ENCODE measurements at places on chromosomes 5 and 9.
A peak's percentile ranks its signal among the peaks of the same experiment; 100 is the strongest.

GRCh38 chr5:53456366-53456765 is 24.1 kb upstream of the FST start:
- no peak for DNase-seq

DNA sequence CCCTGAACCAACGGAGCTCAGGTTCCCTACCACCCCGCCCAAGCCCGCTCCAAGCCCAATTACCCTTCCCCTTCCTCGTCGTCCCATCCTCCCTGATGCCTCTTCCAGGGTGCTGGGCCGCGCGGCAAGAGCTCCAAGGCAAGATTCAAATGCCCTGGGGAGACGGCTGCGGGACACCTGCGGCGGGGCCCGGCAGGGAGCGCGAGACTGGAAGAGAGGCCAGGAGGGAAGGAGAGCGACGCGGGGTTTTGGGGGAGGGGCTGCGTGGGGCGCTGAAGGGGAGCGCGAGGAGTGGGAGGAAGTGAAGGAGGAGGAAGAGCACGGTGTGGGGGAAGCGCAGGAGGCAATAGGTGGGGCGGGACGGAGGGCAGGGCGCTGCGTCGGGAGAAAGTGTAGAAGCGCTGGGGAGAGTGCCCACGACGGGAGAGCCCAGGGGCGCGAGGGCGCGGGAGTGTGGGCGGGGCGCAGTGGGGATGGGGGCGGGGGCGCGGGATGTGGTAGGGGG is 975 bp upstream of the NXNL2 start:
- no peak for DNase-seq

- DNase-seq, result no peak
These were observed 38.9 kb downstream of the ARHGAP26 start for GRCh38 chr5:142808878-142809598.

GRCh38 chr9:133285252-133285775 is 10.3 kb upstream of the ABO start:
- DNase-seq, result no peak

- no peak for DNase-seq
These were observed 303.6 kb downstream of the FBXL17 start for GRCh38 chr5:108078345-108078744.

- peak; percentile 72 for DNase-seq
These were observed 14.0 kb downstream of the MAP3K1 start for GRCh38 chr5:56829137-56829908.

GRCh38 chr9:135609366-135609955 is 29.9 kb downstream of the GLT6D1 start:
- no peak for DNase-seq

DNA sequence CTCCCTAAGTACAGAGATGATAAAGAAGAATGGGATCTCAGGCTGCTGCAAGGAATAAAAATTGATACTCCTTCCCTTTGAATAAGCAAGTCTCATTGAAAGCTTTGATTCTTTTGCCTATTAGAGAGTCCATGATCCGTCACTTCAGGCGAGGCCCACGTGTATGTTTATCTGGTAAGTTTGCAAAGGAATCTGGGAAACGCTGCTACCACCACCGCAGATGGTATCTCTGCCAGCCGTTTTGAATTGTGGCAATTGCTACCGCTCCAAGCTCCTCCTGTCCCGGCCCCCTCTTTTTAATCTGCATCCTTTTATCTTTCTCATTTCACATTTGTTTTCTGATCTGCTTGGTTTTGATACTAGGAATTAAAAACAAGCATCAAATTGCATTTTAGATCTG is 42.9 kb upstream of the GRIA1 start:
- no peak for DNase-seq

DNA sequence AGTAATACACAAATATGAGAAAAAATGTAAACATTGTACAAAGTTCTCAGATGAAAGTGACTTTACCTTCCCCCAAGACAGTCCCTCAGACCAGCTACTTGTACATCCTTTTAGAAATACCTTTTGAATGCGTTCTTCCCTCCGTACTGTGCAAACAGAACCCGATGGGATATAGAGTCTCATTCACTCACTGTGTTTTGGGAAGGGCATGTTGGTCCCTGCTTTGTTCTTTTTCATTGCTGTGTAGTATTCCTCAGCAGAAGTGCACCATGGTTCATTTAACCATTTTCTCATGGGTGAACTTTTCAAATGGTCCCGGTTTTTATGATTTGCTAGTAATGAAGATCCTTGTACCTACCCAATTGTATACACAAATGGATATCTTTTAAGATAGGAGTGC is 94.4 kb downstream of the ANKRD33B start:
- no peak for DNase-seq

- no peak for DNase-seq
These were observed 656.5 kb downstream of the TLE1 start for GRCh38 chr9:81032831-81033230.

DNA sequence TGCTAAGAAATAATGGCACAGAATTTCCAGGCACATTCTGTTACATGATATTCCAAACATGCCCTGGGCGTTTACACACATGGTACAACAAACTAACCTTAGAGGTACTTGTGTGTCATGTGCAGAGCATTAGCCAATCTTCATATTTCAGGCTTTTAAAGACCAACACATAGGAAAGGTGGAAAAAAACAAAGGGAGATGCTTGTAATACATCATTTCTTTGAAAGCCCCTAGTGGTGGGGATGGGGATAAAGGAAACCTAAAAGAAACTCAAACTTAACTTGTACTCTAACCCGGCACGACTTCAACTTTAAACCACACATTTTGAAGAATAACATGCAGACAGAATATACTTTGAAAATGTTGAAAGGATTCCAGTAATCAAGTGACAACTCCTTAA is 133.6 kb downstream of the PTPRD start:
- no peak for DNase-seq

- DNase-seq, result no peak
These were observed 232.7 kb upstream of the SLC30A5 start for GRCh38 chr5:68861099-68861498.

- no peak for DNase-seq
These were observed 69.5 kb downstream of the ERP44 start for GRCh38 chr9:100029251-100029650.

Data from activated naive CD4-positive, alpha-beta T cell treated with anti-CD3 and anti-CD28 coated beads, Interleukin-2, amount 50 U/mL, for 16 hours (primary cell).